NCI-H1092 (cell line): ENCODE measurements at places on chromosomes 2 and 18.

GRCh38 chr2:11713815-11714214 is 32.6 kb upstream of the LPIN1 start:
- no peak for DNase-seq

- DNase-seq = peak; percentile 14
Observed at GRCh38 chr18:12236934-12237832, 17.0 kb upstream of the CIDEA start.

DNA sequence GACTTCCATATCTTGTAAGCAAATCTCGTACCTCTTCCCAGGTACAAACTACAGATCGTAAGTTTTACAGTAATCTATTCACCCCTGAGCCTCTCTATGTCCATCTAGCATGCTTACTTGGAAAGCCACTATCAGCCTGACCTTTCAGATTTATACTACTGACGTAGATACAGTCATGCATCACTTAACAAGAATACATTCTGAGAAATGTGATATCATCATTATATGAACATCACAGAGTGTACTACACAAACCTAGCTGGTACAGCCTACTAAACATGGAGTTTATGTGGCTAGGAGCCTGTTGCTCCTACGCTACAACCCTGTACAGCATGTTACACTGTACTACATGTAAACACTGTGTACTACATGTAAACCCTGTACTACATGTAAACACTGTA is 293.2 kb upstream of the ZNF804A start:
- no peak for DNase-seq

GRCh38 chr2:16485251-16485650 is 180.4 kb downstream of the CYRIA start:
- DNase-seq = no peak

DNA sequence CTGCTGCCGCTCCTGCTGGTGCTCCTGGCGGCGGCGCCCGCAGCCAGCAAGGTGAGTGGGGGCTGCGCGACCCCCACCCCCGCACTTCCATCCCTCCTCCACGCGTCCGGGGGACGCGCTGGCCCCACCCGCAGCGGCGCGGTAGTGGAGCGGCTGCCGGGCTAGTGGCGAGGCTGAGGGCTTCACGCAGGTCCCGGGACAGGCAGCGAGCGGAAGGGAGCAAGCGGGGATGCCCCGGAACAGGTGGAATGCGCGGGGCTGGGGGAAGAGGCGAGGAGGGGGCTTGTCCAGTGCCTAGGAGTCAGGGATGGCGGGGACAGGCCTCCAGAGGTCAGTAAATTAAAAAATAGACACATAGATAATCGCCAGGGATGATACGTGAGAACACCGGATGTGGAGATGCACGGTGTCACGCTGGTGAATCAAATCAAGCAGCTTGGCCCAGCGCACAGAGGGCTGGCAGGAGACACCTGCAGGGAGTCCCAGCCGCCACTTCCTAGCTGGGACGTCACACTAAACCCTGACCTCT is 403 bp downstream of the COL4A3 start:
- DNase-seq = no peak

DNA sequence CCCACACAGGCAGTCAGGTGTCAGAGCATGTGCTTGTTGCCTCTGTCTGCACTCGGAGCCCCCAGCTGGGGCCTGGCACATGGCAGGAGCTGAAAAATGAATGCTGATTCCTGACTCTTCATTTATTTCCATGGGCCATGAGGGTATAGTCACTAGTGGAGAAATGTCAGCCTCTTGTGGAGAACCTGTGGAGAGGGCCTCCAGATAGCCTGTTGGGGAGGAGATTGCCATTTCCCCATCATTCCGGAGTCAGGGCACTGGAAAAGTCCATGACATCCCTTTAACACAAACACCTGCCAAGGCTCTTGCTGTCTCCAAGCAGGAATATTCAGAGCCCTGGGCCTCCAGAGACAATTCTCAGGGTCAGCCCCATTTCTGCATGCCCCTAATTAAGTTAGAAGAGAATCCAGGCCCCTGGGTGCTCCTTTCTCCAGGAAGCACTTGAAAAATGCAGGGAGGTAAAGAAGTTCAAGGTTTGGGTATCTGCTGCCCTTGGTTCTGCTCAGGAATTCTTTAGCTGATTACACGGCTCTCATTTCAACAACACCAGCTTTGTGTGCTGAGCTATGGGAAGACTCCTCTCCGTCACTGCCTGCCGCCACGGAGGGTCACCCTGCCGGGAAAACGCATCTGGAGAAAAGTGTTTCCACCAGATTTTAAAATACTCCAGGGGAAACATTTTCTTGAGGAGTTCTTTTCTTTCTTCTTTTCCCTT is 311.3 kb downstream of the MYCN start:
- DNase-seq = no peak

DNA sequence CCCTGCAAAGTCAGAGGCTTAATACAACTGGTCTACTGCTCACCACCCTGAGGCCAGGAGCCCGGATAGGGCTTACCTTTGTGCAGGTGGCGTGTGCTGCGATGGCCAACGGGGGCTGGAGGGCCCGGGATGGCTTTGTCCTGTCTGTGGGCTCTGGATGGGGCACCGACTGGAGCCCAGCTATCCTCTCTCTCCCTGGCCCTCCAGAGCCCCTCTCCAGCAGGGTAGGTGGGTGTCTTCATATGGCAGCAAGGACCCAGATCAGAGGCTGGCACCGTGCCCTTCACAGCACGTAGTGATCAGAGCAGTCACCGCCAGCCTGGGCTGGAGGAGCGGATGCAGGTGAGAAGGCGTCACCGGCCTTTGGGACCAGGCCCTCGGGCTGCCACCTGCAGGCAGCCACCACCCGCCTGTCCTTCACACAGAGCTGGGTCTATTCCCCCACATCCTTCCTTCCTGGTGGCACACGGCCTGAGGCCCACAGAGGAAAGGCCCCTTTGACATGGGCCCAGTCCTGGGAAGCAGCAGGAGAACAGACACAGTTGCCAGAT is 232.1 kb downstream of the EIPR1 start:
- DNase-seq = no peak
